Left colon (tissue), 2 donors: ENCODE measurements at places on chromosomes 4 and X. TPM values are rescaled to one million over a fixed set of nuclear protein-coding genes. Genes with fewer than 3 reads are reported as not detected.

The GABRQ gene
- total RNA-seq, result 0.03 TPM

The IQCM gene
- total RNA-seq, result 7.2 TPM

The CT45A3 gene
- total RNA-seq, result not detected

The ZBTB49 gene
- total RNA-seq, result 3.8 TPM

The CT45A5 gene
- total RNA-seq, result not detected

The TNMD gene
- total RNA-seq, result 1.1 TPM

The IL2 gene
- total RNA-seq, result not detected

The SLC4A4 gene
- 164 TPM for total RNA-seq

The RBBP7 gene
- 66.3 TPM for total RNA-seq

The SLC10A4 gene
- 0.20 TPM for total RNA-seq

The ABRAXAS1 gene
- total RNA-seq, result 7.7 TPM

The MAGEA2 gene
- not detected for total RNA-seq

The FANCB gene
- total RNA-seq, result 1.8 TPM

The CXCL3 gene
- total RNA-seq, result 20.8 TPM

The NKX1-1 gene
- total RNA-seq, result not detected

The RHOXF2B gene
- not detected for total RNA-seq

The KLB gene
- total RNA-seq, result 2.3 TPM

The STK26 gene
- 10.8 TPM for total RNA-seq

The AIFM1 gene
- total RNA-seq, result 67.0 TPM

The EDA gene
- 2.3 TPM for total RNA-seq

The KDR gene
- total RNA-seq, result 4.8 TPM

The BMP3 gene
- total RNA-seq, result 48.7 TPM

The MMRN1 gene
- total RNA-seq, result 14.0 TPM

The ESX1 gene
- total RNA-seq, result not detected

The GIMD1 gene
- total RNA-seq, result not detected

The MAGEB17 gene
- not detected for total RNA-seq

The ARMCX6 gene
- total RNA-seq, result 18.2 TPM

The CSN1S1 gene
- not detected for total RNA-seq

The TBX22 gene
- not detected for total RNA-seq

The COMMD8 gene
- total RNA-seq, result 16.8 TPM

The AMMECR1 gene
- 9.7 TPM for total RNA-seq

The CXCL5 gene
- not detected for total RNA-seq

The NKX6-1 gene
- total RNA-seq, result not detected

The SFRP2 gene
- total RNA-seq, result 7.8 TPM

The CDKL5 gene
- total RNA-seq, result 5.0 TPM

The TCEAL3 gene
- 8.3 TPM for total RNA-seq

The ZRSR2 gene
- total RNA-seq, result 8.6 TPM

The SYN1 gene
- total RNA-seq, result 0.73 TPM

The G3BP2 gene
- total RNA-seq, result 159 TPM

The MAGEB1 gene
- total RNA-seq, result not detected

The PABPC1L2B gene
- total RNA-seq, result not detected

The CD38 gene
- total RNA-seq, result 5.7 TPM

The PAGE2B gene
- total RNA-seq, result not detected

The PLXNA3 gene
- total RNA-seq, result 48.9 TPM
